ENCODE measurements at places on chromosomes 7 and 10.
A peak's percentile ranks its signal among the peaks of the same experiment; 100 is the strongest.

DNA sequence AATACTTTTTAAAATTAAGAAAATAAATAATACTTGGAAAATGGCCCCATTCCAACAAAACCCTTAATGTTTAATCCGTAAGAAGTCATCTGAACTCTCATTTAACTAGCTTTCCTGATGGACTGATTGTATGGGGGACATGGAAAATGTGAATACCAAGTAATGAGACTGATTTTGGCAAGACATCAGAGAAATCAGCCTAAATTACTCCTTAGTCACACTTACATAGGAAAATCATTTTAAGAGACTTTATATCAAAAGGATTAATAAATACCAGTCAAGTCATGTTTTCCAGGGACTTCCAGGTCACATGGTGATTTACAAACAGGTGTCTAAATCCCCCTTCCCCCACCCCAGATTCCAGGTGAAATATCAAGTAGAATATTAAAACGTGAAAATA lies 58.2 kb downstream of the GRM8 start:
- DNase-seq: no peak

DNA sequence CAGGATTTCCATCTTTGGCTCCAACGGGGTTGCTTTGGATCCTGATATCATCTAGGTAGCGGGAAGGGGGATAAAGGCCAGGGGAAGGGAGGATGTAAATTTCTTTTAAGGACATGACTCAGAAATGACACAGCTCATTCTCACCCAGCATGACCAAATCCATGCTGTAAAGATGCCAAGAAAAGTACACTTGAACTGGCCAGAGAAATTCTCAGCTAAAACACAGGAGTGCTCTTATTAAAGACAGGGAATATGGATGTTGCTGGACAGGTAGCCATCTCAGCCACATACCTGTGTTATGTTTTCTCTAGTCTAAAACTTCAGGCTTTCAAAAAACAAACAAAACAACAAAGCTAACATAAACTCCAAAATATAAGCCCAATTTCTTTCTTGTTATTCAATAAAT lies 68.3 kb downstream of the NAMPT start:
- DNase-seq: no peak

GRCh38 chr7:151175793-151176311 lies 8.4 kb upstream of the GBX1 start:
- peak; percentile 22 for DNase-seq

DNA sequence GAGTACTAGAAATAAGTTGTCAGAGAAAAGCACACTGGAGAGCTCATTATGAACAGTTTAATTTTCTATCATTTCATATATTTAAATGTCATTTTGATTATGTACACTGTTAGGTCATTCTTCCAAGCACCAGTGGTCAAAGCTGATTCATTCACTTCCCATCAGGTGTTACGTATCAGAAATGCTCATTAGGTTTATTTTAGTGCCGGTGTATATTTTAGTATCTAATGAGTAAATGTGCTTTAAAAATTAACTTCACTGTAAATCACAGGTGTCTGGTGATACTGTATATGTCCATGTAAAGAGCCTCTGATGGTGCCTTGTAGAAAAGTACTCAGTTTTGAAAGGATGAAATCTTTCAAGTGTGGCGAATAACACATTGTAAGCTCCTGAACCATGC lies 3.5 kb downstream of the DMTF1 start:
- no peak for DNase-seq

DNA sequence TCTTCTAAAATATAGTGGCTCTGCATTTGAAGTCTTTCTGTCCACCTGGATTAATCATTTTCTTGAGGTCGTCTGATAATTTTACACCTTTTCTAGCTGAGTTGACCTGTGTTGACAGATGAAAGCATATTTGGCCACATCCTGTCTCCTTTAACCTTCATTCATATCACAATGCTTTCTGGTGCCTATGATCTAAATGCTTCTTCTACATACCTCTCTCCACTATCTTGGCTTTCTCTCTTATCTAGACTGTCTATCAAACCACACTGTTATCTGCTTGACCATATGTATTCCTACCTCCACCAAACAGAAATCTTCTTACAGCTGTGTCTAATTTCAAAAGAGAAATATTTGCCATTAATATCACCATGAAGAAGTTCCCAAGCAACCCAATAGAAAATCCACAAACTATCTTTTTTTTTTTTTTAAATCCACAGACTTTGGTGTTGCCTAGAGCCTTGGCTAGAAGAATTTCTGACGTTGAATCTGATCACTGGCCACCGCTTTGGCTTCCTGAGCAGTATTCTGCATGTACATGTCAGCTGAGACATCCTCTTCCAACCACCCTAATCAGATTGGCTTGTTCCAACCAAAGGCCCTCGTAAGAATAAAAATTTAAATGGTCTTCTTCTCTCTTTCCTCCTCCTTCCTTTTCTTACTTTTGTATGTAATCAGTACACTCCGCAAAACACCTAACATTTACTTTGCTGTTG lies 66.3 kb upstream of the SP4 start:
- DNase-seq: no peak

DNA sequence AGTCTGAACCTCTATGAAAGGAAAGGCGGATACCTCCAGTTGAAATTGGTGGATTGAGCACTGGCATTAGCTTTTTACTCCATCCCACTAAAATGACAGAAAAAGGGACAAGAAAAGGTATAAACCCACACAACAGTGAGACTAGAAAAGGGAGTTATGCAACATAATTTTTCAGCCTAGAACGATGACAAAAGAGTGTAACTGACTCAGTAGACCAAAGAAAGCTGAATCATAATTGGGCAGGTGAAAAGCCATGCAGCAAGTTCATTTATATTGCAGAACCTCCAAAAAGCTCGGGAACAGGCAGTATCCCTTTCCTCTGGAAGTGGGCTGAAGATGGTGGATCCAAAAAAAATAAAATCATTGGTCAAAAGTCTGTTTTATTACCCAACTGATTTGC lies 30.5 kb upstream of the ZCCHC24 start:
- DNase-seq: no peak

DNA sequence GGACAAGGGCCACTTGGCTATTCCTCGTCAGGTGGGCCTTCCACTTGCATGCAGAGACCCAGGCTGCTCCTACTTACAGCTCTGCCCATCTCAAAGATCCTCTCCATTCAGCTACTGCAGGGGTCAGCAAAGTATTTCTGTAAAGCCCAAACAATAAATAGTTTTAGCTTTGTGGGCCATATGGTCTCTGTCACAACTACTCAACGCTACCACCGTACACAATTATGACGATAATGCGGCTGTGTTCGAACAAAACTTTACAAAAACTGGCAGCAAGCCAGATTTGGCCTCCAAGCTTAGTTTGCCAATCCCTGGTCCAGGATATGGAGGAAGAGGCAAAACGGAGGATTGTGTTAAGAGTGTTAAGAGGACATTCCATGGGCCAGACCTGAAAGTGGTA lies 12.8 kb downstream of the RAB11FIP2 start:
- DNase-seq: no peak

- peak; percentile 62 for DNase-seq
Measured at GRCh38 chr7:130961128-130961601, 227.2 kb upstream of the KLF14 start.

Measured in GM20000 (cell line).